ENCODE measurements at places on chromosomes 11 and 22.

DNA sequence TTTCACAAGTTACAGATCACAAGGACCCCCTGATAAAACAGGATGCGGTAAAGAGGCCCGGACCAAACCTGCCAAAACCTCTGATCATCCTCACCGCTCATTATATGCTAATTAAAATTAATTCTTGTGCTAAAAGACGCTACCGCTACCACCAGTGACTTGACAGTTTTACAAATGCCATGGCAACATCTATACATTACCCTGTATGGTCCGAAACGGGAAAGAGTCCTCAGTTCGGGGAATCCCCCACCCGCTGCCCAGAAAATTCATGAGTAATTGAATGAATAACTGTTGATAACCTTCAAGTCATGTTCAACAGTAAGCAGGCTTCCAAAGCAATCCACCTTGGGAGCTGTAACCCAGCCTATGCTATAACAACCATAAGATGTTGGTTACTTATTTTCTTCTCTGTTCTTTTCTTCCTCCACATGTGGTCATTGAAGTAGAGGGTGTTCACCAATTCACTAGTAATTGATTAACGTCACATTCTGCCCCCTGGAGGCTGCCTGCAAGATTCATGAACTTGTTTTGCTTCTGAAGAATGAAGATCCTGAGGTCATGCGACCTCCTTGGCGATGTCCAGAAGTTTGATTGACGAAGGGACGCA is 20.6 kb downstream of the APOBEC3H start:
- DNase-seq = no peak

DNA sequence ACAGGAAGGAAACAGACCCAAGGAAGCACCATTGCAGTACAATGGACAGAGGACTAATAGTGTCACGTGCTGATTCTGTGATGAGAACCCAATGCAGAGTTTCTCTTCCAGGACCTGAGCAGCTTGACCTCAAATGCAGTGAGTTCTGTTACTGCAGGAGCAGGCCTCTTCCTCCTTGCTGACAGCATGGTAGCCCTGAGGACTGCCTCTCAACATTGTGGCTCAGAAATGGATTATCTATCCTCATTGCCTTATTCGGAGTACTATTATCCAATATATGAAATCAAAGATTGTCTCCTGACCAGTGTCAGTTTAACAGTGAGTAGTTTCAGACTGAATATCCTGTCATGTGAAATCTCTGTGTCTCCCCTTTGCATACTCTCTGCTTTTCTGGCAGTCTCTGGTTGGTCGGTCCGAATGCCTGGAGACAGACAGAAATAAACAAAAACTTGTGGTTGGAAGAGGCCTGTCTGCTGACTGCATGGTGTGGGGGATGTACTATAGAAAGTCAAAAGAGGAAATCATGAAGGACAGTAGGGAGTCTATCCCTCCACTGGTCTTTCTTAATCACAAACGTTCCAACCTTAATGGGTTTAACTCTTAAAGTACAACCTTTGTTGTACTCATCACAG is 6.9 kb upstream of the MS4A14 start:
- no peak for DNase-seq

- DNase-seq = no peak
Measured at GRCh38 chr11:117214404-117215110, 15.4 kb downstream of the TAGLN start.

DNA sequence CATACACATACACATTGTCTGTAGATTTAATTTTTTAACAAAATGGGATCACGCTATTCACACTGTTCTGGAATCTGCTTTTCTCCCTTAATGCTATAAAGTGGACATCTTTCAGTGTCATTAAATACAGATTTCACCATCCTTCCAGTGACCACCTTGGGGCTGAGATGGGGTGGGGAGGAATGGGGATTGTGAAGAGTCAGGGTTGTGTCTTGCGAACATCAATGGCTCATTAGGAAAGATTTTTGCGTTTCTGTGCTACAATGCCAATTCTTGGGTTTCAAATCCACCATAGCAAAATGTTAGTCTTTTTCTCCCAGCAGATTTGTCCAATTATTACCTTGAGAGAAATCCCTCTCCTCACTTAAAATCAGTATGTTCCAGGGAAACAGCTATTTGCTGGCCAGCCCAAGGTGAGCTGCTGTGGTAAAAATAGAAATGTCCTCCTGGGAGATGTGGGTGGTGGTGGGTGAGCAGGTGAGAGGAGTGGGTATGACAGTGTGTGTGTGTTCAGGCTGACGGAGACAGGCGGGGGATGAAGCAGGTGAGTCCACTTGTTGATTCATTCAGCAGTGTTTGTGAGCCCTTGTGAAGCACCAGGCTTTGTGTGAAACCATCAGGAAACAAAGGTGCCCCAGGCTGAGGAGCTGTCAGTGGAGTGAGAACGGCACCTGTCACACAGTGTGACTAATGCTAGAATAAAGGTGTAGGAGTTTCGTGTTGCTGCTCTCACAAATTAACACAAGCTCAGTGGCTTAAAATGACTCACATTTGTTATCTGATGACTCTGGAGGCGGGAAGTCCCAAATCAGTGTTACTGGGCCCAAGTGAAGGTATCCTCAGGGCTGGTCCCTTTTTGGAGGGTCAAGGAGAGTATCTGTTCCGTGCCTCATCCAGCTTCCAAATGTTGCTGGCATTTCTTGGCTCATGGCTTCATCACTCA is 1.7 kb upstream of the CBX6 start:
- DNase-seq = no peak

DNA sequence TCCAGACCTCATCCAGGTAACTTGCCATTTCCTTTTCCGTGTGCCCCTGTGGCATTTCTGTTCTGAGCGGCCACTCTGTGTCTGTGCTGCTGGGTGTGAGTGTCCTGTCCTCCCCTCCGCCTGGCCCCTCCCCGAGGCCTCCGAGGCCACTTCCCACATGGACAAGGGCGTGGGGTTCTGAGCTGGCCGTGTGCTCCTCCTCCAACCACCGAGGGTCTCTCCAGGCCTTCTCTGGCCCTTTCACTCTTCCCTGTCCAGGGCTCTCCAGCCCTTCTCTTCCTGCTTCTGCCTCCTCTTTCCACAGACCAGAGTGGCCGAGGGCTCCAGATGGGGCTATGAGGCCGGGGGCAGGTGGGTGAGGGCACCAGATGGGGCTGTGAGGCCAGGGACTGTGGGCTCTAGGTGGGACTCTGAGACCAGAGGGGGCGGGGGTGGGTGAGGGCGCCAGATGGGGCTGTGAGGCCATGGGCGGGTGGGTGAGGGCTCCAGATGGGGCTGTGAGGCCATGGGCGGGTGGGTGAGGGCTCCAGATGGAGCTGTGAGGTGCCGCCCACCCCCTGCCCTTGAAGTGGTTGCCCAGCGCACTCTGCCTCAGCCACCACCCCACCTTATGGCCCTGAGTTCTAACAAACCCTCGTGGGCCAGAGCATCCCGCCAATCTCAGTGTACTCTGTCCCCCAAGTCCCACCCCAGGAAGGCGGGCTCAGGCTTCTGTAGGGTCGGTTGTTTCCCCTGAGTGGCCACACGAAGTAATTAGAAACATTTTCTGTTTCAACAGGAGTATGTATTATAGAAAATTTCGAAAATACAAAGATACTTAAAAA is 24.1 kb downstream of the PTDSS2 start:
- DNase-seq = no peak

GRCh38 chr11:120442031-120442430 is 69.5 kb upstream of the GRIK4 start:
- DNase-seq = no peak

DNA sequence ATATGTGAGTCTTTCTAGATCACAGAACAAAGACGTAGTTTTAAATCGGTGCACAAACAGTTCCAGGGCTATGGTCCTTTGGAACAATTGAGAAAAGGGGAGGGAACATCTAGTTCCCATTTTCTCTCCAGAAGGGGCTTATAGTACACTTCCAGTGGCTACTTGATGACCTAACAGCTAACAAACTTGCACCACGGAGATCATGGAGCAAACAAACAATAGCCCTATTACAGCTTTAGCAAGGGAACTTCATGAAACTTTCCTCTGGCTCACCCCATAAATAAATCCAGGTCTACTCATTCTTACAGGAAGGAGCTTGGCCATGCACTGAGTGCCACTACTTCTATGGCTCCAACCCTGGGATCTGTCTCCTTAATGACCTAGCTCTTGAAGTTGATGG is 8.3 kb upstream of the FOLR2 start:
- no peak for DNase-seq

GRCh38 chr22:27447289-27447688 is 354.3 kb downstream of the MN1 start:
- no peak for DNase-seq

GRCh38 chr22:41551877-41552582 is 7.8 kb upstream of the POLR3H start:
- DNase-seq = no peak

DNA sequence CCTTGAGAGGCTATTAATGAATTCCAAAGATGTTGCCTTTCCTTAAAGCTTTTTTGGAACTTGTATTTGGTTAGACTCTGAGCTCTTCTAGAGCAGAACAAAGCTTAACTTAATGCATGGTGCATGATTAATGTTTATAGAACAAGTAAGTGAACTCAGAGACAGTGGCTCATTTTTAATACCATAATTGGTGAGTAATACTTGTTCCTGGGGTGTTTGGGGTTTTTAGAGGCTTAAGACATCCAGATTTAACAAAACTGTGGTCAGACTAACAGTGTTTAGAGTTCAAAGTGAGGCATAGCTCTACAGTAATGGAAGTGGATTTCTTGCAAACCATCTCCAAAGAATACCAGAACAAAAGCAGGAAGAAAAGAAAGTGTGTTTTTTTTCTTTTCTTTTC is 73.7 kb upstream of the CTSC start:
- no peak for DNase-seq

DNA sequence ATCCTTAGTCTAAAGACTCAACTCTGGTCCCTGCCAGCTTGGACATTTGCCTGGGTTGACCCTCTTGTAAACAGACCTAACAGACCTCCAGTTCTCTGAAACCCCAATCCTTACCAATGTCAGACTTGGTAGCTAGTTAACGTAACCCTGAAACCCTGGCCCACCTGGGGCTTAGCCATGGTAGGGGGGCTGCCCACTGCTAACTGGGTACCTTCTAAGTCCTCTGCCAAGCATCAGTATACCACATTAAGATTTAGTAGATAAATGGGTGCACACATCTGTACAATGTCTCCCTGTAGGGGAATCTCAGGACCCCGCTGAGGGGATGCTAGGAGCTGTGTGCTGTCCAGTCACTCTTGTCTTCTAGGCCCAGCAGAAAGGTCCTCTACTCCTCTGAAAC is 29.9 kb upstream of the TH start:
- DNase-seq = no peak

DNA sequence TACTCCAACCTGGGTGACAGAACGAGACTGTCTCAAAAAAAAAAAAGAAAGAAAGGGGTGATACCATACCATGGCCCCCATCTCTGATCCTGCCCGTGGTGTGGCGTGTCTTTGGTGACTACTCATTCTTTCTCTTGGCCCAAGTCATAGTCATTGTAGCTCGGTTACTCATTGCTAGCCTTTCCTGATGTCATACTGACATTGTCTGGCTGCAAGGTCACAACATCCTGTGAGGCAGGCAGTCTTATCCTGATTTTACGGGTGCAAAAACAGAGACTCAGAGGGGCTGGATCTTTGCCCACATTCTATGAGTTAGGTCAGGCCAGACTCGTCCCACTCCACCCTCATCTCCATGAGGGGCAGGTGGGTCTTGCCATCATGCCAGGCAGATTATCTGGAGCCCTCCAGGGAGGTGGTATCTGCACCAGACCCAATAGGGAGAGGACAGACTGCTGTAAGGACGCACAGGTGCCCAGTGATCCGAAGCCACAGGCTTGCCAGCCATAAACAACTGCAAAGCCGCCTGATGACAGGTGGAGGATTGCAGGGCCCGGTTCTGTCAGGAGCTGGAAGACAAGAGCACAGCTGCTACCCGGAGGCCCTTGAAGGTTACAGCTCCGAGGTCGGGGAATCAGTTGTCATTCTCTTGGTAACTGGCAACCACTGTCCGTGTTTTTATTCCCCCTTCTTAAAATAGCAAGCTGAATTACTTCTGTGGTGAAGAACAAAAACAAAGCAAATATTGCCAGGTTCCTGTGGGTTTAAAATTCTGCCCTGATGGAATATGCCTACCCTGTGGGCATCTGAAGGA is 13.8 kb downstream of the TOM1 start:
- no peak for DNase-seq

DNA sequence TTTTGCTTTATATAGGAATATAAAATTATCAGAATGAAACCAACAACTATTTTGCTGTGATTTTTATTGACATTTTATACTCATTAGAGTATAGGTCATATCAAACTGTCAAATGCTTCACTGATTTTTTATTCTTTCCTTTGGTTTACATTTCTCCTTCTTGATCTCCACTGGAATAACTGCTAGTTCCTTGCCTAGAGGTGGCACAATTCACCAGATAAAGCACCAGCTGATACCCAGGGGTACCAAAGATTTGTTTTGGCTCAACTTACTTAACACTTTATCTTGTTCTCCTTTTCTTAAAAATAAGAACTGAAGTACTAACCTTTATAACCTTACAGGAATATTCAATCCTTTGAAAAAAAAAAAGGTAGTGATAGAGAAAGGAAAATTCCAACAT is 725.1 kb upstream of the CHORDC1 start:
- DNase-seq = no peak

GRCh38 chr11:74463216-74463615 is 4.1 kb downstream of the KCNE3 start:
- DNase-seq = no peak

GRCh38 chr11:34449013-34449412 is 10.3 kb downstream of the CAT start:
- DNase-seq = no peak

DNA sequence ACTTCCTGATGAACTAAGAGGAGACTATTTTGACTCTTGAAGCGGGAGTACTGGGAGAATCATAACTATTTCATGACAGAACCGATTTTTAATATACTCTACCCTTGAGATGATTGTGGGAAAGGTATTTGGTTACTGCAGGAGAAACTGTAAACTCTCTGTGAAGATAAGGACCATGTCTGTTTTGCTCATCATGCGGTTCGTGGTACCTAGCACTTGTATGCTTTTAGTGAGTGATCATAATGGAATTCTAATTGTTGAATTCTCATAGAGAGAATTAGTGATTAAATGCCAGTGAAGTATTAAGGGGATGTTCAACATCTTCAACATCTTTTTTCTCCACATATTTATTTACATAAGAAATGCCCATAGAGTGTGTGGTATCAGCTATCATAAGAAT is 11.4 kb downstream of the AASDHPPT start:
- no peak for DNase-seq

DNA sequence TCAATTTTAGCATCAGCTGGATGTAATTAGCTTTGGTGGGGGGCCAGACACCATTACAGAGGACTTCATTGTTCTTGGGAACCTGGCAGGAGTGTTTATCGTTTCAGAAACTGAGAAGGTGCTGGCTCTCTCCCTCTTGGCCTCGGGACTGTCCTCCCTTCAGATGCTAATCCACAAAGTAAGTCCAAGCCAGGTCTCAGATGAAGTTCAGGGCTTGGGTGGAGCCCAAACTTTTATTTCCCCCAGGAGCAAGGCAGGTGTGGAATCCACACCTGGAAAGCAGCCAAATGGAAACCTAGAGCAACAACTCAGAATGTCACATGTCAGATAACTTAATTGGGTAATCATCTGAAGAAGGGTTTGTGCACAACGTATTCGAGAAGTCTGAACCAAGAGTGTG is 119.2 kb downstream of the ME3 start:
- no peak for DNase-seq

Measured in GOT3 (cell line).